Tongue (tissue), 3 donors: ENCODE measurements at places on chromosomes 12 and 14.

GRCh38 chr14:103206836-103207387 is 83.7 kb downstream of the TNFAIP2 start:
- peak; percentile 78 for DNase-seq

GRCh38 chr12:71721783-71722505 is 32.7 kb upstream of the RAB21 start:
- no peak for DNase-seq

- DNase-seq, result peak; percentile 46
Observed at GRCh38 chr12:107903341-107904061, 129.0 kb downstream of the ASCL4 start.

GRCh38 chr14:96309133-96309895 is 53.3 kb downstream of the BDKRB1 start:
- no peak for DNase-seq
